Stimulated activated CD4-positive, alpha-beta T cell treated with anti-CD3 and anti-CD28 coated beads, Interleukin-15, amount 100 ng/mL, for 48 hours (primary cell): ENCODE measurements at places on chromosomes 6 and 20.

DNA sequence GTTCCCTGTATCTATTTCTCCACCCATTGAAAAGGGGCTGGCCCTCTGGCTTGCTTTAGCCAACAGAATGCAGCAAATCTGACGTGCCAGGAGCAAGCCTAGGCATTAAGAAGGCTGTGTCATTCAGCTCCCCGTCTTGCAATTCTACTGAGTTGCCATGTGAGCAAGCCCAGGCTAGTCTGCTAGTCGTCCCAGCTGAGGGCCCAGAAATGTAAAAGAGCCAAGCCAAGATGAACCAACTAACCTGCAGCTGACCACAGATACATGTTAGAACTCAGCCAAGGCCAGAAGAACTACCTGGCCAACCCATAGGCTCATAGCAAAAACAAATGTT is 30.1 kb downstream of the PREP start:
- no peak for DNase-seq

DNA sequence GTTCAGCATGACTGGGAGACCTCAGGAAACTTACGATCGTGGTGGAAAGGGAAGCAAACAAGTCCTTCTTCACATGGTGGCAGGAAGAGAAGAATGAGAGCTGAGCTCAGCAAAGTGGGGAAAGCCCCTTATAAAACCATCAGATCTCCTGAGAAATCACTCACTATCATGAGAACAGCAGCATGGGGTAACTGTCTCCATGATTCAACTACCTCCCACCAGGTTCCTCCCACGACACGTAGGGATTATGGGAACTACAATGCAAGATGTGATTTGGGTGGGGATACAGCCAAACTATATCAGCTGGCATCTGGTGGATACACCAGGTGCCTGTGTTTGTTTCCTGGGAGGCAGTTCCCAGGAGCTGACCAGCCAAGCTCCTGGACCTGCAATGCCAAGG is 4.9 kb downstream of the DDO start:
- DNase-seq, result no peak

DNA sequence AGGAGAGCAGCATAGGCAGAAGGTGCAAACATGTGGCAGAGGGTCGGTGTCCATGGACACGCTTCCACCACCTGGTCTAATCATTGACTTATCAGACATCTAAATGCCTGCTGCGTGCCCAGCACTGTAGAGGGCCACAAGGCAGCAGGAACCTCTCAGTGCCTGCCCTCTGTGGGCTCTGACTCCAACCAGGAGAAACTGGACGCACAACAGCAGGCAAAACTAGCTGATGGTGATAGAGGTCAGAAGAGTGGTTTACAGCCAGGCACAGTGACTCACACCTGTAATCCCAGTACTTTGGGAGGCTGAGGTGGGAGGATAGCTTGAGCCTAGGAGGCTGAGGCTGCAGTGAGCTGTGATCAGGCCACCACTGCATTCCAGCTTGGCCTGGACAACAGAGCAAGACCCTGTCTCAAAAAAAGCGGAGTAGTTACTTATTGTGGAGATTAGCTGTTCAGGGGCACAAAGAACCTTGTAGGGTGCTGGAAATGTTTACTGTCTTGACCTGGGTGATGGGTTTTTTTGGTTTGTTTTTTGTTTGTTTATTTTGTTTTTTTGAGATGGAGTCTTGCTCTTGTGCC is 46.5 kb downstream of the PPARD start:
- DNase-seq, result no peak

DNA sequence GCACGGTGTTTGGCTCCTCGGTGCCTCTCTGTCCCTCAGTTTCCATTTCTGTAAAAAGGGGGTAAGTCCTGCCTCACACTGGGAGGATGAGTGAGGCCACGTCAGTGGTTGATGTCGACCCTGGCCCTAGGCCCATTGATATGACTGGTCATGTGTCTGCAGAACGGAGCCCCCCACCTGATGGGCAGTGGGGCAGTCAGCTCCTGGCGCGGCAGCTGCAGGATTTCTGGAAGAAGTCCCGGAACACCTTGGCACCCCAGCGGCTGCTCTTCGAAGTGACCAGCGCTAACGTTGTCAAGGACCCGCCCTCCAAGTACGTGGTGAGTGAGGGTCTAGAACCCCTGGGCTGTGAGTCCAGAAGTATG is 1.2 kb downstream of the SNX21 start:
- DNase-seq, result no peak

- no peak for DNase-seq
Observed at GRCh38 chr6:154800338-154800737, 67.1 kb downstream of the SCAF8 start.

DNA sequence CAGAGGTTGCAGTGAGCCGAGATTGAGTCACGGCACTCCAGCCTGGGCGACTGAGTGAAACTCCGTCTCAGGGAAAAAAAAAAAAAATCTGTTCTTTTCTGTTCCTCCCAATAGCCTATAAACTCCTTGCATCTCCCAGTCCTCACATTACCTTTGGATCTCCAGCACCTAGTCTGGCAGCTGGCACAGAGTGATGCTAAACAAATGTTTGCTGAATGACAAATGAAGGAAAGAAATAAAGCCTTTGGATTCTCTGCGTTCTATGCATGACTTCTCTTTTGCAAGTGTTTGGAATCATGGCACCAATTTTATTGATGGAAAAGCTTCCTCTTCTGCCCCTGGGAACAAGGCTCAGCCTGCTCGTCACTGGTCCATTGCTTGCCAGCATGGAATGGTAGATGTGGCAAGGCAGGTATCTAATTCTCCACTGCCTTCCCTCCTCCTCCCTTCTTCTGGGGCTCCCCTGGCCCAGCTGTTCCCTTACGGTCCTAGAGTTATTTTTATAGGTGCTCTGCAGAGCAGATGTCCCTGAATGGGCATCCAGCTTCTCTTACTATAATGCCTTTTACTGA is 53.6 kb upstream of the FYN start:
- DNase-seq, result no peak

GRCh38 chr20:22496817-22497216 is 87.6 kb downstream of the FOXA2 start:
- DNase-seq, result no peak

GRCh38 chr6:16762268-16762549 is 949 bp upstream of the ATXN1 start:
- DNase-seq, result no peak

GRCh38 chr20:40081653-40082052 is 607.4 kb downstream of the MAFB start:
- DNase-seq, result no peak

DNA sequence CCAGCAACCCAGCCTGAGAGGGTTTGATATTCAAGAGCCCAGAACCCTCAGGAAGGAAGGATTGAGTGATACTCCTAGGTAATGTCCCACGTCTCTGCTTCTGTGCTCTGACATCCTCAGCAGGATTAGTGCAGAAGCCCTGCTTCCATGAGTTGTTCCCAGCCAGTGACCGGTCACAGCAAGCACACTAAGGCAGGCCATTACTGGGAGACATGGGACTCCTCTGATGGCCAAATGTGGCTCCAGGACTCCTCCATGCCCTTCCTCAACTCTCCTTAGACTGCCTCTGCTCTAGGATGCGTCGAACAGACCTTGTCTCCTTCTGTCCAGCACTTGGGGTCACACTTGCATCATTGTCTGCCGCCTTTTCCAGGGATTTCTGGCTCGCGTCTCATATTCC is 7.6 kb downstream of the HLA-A start:
- no peak for DNase-seq

GRCh38 chr6:137201006-137201405 is 18.2 kb downstream of the IFNGR1 start:
- DNase-seq, result no peak

DNA sequence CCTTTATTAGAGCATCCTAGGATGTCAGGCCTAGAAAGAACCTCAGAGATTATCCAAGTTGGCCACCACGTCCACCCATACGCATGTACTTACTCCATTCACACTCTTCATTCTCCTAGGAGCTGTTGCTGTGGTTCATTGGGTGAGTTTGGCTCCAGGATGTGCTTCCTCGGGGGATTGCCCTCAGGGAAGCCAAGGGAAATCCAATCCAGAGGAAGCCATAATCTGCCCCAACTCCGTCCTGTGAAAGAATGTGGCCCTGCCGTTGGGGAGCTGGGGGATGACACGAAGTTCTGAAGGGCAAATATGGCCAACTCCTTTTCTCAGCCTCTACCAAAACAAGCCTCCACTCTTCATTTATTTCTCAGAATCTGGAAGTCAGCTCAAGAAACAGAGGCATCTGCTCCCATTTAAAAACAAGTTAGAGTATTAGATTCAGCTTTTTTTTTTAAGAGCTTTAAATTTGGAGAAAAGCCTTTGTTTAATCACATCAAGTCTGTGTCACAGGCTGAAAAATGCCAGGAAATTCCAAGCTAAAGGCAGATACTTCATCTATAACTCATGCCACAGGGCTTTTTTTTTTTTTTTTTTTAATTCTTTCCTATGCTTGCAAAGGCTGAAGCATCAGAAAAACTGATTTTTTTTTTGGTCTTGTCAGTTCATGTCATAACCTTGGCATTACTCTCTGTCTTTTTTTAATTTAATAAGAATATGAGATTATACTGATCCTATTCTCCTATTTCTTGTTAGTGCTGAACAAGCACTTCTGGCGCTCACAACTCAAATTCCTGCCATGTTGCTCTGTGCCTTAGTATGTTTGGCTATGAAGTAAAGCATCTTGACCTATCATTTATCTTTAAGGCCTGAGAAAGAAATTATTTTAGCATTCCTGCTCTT is 480.9 kb upstream of the MARCKS start:
- no peak for DNase-seq

DNA sequence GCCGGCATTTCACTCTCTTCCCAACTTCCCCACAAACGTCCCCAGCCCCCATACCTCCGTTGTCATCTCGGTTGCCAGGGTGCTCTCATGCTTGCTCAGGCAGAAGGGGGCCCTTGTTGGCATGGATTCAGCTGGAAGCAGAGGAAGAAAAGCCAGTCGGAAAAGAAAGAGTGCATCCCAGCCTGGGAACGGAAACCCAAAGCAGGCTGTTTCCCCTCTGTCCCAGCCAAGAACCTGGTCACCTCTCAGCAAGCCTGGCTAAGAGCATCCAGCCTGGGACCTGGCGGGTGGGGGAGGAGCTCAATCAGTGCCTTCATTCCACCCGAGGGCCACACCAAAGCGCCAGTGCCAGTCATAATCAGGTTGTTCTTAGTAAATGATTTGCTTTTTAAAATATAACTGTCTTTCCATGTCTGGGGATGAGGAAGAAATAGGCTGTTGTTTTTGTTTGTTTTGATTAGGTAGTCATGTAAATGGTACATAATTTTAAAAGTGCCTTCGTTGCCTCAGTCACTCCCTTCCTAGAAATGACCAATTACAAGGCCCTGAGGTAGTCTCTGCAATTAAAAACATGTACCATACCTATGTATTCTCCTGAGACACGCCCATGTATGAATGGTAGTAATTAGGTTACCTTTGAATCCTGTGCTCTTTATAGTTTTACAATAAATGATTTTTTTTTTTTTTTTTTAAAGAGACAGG is 21.1 kb downstream of the CHMP4B start:
- no peak for DNase-seq

- no peak for DNase-seq
Observed at GRCh38 chr6:153960281-153960680, 78.8 kb upstream of the OPRM1 start.

DNA sequence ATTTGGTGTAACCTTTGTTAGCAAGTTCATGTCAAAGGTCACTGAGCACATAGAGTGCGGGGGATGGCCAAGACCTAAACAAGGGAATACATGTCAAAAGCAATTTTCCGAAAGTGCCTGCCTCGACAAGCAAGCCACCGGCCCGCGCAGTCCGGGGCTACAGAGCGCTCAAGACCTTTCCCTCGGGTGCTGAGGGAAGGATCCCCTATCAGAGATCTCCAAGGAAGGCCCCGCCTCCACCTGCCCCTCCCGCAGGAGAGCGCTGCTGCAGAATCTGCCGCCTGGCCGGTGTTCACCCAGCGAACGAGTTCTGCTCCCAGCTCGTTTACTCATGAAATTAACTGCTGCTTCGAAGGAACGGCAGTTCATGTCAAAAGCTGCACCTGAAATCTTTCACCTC is 252.7 kb downstream of the BMP7 start:
- no peak for DNase-seq

GRCh38 chr20:44896583-44896982 is 11.1 kb downstream of the YWHAB start:
- no peak for DNase-seq

DNA sequence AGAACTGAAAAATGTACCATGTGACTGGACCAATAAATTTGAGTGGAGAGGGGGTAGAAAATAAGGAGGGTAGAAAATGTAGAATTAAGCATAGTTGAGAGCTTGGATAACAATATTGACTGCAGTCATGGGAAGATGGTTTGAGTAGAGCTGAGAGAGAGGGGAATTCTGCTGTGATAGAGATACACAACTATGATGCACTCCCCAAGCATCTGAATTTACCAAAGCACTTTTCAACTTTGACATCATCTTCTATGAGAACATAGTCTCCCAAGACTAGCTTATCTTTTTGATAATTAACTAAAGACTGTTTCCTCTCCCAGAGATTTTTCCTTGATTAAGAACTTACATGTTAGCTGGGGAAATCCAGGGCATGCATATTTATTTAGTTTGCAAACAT is 103.1 kb downstream of the TNFRSF21 start:
- DNase-seq, result no peak

- DNase-seq, result no peak
Observed at GRCh38 chr6:27883136-27883535, 29.1 kb downstream of the OR2B2 start.

DNA sequence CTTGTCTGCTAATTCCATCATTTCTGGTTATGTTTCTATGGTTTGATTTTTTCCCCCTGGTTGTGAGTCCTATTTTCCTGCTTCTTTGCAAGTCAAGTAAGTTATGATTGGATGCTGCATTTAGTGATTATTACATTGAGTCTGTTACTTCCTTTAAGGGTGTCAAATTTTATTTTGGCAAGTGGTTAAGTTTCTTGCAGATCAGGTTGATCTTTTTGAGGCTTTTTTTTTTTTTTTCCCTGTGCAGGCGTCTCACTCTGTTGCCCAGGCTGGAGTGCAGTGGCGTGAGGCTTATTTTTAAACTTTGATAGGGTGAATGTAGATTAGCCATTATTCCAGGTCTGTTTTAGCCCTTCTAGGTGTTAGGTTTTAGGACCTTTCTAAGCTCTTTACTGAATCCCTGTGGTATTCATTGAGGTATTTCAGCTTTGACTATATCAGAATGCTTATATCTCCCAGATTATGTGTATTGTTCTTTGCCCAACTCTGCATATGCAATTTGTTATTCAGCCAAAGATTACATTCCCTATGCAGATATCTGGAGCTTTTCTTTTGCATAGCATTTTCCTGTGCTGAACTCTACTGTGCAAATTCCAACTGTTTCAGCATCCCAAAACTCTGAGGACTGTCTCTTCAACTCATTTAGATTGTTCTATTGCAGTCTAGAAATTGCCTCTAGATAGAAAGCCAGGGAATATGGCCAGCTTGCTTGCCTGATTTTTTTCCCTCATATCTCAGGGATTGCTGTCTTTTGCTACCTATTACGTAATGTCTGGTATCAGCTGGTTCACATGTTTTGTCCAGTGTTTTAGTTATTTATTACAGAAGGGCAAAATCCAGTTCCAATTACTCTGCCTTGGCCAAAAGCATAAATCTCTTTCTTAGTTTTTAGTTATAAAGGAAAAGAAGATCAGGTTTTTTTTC is 113.3 kb downstream of the AFG1L start:
- DNase-seq, result no peak

GRCh38 chr6:35497571-35498421 is 917 bp upstream of the TEAD3 start:
- no peak for DNase-seq

- DNase-seq, result no peak
Observed at GRCh38 chr6:27255866-27256265, 8.4 kb downstream of the PRSS16 start.
